ENCODE measurements at places on chromosomes 3 and 15.
A peak's percentile ranks its signal among the peaks of the same experiment; 100 is the strongest.

DNA sequence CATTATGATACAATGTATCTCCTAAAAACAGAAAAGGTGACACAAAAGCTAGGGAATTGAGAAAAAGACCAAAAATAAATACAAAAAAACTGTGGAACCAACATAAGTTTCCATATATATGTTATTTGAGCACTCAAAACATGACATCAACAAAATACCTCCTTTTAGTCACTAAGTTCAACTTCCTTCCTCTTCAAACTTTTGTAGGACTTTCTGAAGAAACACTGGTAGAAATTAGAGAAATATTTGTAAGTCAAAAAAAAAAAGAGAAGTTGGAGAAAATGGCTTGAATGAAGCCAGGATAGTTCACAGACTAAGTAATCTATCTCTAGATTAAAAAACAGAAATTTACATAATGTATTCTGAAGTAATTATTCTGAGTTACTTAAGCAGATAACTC lies 208.4 kb upstream of the ALCAM start:
- DNase-seq, result peak; percentile 85

GRCh38 chr3:191235331-191236314 lies 36.6 kb downstream of the OSTN start:
- DNase-seq, result no peak

DNA sequence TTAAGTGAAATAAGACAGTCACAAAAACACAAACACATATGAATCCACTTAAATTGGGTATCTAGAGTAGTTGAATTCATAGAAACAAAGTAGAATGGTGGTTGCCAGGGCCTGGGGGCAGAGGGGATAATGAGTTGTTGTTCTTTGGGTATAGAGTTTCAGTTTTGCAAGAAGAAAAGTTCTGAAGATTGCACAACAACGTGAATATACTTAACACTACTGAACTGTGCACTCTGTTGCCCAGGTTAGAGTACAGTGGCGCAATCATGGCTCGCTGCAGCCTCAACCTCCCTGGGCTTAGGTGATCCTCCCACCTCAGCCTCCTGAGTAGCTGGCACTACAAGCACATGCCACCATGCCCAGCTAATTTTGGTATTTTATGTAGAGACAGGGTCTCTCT lies 14.9 kb downstream of the GRAMD2A start:
- DNase-seq, result peak; percentile 2

- DNase-seq, result no peak
These were observed 29.3 kb upstream of the TRAK1 start for GRCh38 chr3:42061713-42062380.

All from AML-193 (cell line).